Suprapubic skin (tissue), 4 donors: ENCODE measurements at places on chromosomes 2 and 18. TPM values are rescaled to one million over a fixed set of nuclear protein-coding genes. Genes with fewer than 3 reads are reported as not detected.

The CPO gene
- total RNA-seq, result not detected

The MXD1 gene
- 14.3 TPM for total RNA-seq

The CENPA gene
- total RNA-seq, result 3.9 TPM

The HOXD4 gene
- 1.9 TPM for total RNA-seq

- no peaks in the 10 kb centered on the region for H3K27me3 ChIP-seq
- no peak overlapping the region for H3K4me3 ChIP-seq
- no peak for DNase-seq
- peaks cover 63% of the 10 kb centered on the region for H3K36me3 ChIP-seq
- H3K27ac ChIP-seq, result no peak overlapping the region
Measured at GRCh38 chr2:23691565-23691964, 235.4 kb downstream of the ATAD2B start.

DNA sequence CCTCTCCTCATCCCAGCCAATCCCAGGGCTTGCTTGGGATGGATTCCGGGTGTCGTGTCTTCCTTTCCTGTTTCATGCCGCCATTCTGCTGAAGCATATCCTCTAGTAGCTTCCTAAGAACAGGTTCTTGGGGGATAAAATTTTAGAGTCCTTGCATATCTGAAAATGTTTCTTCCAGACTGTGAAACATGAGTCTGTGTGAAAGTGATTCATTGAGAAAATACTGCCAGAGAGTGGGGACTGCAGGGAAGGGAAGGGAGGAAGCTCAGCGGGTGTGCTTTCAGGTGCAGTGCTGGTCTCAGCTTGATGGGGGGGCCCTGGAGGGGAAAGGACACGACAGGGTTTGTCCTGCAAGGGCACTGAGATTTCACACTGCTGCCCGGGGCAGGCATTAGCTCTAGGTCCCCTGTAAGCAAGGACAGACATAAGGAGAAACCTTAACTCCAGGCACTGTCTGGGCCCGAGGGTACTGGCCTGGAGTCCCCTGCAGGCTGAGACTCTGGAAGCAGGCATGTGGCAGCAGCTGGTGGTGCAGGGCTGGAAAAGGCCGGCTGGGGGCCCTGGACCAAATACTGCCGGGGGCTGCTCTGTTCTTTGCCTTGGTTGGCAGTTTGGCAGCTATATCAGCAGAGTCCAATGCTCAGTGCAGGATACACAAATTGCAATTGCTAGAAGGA, 97.6 kb upstream of the HS6ST1 start:
- peak; percentile 40 for DNase-seq
- no peaks in the 10 kb centered on the region for H3K36me3 ChIP-seq
- H3K4me1 ChIP-seq, result no peaks in the 10 kb centered on the region
- no peaks in the 10 kb centered on the region for H3K27me3 ChIP-seq
- H3K27ac ChIP-seq, result no peak overlapping the region
- H3K4me3 ChIP-seq, result no peak overlapping the region

GRCh38 chr2:207235621-207236020, 69.9 kb upstream of the KLF7 start:
- H3K4me3 ChIP-seq, result no peak overlapping the region
- no peak overlapping the region for H3K27ac ChIP-seq
- no peaks in the 10 kb centered on the region for H3K36me3 ChIP-seq
- no peaks in the 10 kb centered on the region for H3K27me3 ChIP-seq
- H3K4me1 ChIP-seq, result peaks cover 23% of the 10 kb centered on the region

- DNase-seq, result no peak
- H3K27me3 ChIP-seq, result no peaks in the 10 kb centered on the region
- no peak overlapping the region for H3K27ac ChIP-seq
- H3K36me3 ChIP-seq, result no peaks in the 10 kb centered on the region
Measured at GRCh38 chr2:62794791-62795190, 89.3 kb downstream of the EHBP1 start.

GRCh38 chr18:73979742-73980141, 167.9 kb downstream of the FBXO15 start:
- H3K4me1 ChIP-seq, result no peaks in the 10 kb centered on the region
- H3K4me3 ChIP-seq, result no peak overlapping the region
- no peaks in the 10 kb centered on the region for H3K36me3 ChIP-seq
- H3K27ac ChIP-seq, result no peak overlapping the region
- DNase-seq, result no peak

DNA sequence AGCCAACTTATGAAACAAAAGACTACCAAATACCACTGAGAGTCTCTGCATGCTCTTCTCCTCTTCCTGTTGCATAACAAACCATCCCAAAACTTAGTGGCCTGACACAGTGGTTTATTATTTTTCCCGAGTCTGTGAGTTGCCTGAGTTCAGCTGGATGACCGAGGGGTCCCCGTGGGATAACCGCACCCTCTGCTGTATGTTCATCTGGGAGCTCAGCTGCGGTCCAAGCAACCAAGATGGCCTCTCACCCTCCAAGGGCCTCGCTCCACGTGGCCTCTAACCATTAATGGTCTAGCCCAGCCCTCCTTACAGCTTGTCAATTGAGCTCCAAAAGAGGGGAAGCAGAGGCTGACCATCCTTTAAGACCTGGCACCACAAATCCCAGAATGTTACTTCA, 17.1 kb downstream of the ITM2C start:
- DNase-seq, result no peak
- H3K27me3 ChIP-seq, result no peaks in the 10 kb centered on the region
- H3K36me3 ChIP-seq, result peaks cover 12% of the 10 kb centered on the region
- H3K27ac ChIP-seq, result no peak overlapping the region
- H3K4me1 ChIP-seq, result no peaks in the 10 kb centered on the region

DNA sequence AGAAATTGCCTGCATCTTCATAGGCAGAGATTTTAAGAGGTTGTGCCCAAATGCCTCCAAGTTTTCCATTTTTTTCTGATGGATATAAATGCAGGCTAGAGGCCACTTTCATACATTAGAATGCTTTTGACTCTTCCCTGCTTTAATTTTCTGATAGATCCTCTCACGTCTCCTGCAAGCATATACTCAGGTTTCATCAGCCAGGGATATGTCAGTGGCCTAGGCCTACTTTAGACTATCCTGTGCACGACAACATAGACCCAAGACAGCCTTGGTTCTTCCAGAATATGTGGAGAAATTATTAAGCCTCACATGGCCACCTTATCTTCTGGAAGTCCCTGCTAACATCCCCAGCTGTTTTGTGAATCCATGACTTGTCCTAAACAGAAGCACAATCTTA, 415.9 kb downstream of the TDRD15 start:
- H3K36me3 ChIP-seq, result no peaks in the 10 kb centered on the region
- H3K27me3 ChIP-seq, result no peaks in the 10 kb centered on the region
- no peak overlapping the region for H3K4me3 ChIP-seq
- no peaks in the 10 kb centered on the region for H3K4me1 ChIP-seq
- DNase-seq, result no peak

- peaks cover 4% of the 10 kb centered on the region for H3K4me1 ChIP-seq
- H3K27ac ChIP-seq, result no peak overlapping the region
- peak; percentile 40 for DNase-seq
- no peaks in the 10 kb centered on the region for H3K36me3 ChIP-seq
Measured at GRCh38 chr2:236636261-236636660, 66.6 kb downstream of the ACKR3 start.

DNA sequence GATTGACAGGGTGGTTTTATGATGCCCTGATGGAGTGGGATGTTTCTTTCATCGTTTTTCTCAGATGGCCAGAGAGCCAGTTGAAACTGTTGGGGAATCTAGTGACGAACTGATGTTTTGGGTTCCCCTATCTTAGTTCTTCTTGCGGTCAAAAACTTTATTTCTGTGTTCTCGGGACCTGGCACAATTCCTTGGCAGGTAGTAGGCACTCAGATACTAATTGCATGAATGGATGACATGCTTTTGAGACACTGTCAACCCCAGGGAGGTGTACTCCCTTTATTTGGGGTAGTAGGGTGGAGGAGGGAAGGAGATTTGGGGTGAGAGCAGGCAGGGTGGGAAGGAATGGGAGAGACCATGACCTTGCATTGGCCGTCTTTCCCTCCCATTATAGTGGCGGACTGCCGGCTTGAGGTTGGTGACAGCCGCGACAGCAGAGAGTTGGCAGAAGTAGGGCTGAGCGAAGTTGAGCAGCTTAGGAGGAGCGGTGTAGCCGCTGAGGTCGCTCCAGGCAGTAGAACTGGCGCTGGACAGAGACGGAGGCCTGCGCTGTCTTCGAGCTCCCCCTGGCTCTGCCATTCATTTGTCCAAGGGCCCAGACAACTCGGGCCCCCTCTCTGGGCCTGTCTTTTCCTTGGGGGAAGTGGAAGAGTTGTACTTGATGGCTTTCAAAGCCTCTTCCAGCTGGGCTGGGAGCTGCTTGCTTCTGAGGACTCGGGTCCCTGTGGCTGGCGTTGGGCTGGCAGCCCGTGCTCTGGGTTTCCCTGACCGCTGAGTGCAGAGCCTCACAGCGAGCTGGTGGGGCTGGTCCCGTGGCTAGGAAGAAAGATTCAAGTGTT, 2.6 kb downstream of the TET3 start:
- peak overlapping the region; percentile 74 for H3K4me3 ChIP-seq
- no peak overlapping the region for H3K27ac ChIP-seq
- H3K4me1 ChIP-seq, result peaks cover 58% of the 10 kb centered on the region
- no peaks in the 10 kb centered on the region for H3K27me3 ChIP-seq
- no peak for DNase-seq
